ENCODE measurements at places on chromosomes 7 and 10.

GRCh38 chr7:55342216-55342871, 22.8 kb upstream of the LANCL2 start:
- DNase-seq = no peak

DNA sequence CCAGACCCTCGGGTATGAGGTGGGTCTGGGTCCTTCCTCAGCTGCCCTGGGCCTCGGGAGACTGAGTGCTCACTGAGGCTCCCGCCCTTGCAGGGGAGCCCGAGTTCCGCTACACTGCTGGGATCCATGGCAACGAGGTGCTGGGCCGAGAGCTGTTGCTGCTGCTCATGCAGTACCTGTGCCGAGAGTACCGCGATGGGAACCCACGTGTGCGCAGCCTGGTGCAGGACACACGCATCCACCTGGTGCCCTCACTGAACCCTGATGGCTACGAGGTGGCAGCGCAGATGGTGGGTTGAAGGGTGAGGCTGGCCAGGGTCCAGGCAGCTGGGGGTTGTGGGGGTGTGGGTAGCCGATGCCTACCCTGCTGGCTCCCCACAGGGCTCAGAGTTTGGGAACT, 7.6 kb downstream of the AEBP1 start:
- DNase-seq = no peak

DNA sequence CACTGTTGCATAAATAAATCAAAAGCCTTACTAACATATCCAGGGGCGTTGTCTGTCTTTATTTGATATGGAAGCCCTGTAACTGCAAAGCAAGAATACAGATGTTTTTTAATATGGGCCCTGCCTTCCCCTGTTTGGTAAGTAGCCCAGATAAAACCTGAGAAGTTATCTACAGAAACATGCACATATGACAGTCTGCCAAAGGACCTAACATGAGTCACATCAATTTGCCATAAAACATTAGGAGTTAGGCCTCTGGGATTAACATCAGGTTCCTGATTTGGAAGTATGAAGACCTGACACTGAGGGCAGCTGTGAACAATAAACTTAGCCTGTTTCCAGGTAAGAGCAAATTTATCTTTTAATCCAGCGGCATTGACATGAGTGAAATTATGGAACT, 1588.8 kb downstream of the REEP3 start:
- DNase-seq = no peak

- DNase-seq = no peak
These were observed 16.3 kb upstream of the ORAI2 start for GRCh38 chr7:102417105-102417504.

GRCh38 chr10:11704092-11704491, 38.1 kb upstream of the ECHDC3 start:
- DNase-seq = no peak

All from NCI-H748 treated with DMSO at 0.1 percent for 48 hours (cell line).